ENCODE measurements at places on chromosomes 2 and 18. TPM values are rescaled to one million over a fixed set of nuclear protein-coding genes. Genes with fewer than 3 reads are reported as not detected.

GRCh38 chr2:175964195-175964594 is 37.9 kb downstream of the LNPK start:
- peak; percentile 22 for DNase-seq
- no peaks in the 10 kb centered on the region for H3K4me1 ChIP-seq
- no peaks in the 10 kb centered on the region for H3K27me3 ChIP-seq
- no peaks in the 10 kb centered on the region for H3K36me3 ChIP-seq
- H3K4me3 ChIP-seq: no peak overlapping the region

DNA sequence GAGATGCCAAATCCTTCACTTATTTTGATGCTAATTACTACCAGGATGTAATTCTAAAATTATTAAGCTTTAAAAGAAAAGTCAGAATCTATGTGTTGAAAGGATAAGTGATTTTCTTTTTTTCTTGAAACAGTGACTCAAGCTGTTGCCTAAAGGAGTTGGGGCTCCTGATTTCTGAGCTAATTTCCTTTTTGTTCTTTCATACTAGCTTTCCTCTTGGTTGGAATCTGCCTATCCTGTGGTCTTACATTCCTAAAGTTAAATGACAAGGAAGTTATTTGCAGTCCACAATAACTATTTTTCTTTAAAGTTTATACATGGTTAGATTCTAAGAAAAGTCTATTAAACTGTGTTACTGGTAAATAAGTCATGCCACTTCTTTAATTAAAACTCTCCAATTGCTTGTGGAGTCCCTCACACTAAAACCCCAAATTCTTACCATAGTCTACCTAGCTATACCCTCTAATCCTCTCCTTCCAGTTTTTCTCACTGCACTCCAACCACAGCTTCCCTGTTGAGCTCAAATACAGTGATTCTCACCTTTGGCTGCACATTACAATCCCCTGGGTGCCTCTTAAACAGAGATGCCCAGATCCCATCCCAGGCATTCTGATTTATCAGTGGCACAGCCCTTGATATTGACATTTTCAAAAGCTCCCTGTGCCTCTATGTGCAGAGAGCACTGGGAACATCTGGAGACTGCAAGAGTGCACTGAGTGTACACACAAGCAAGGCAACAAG is 63.3 kb upstream of the EFEMP1 start:
- no peaks in the 10 kb centered on the region for H3K4me1 ChIP-seq
- H3K36me3 ChIP-seq: no peaks in the 10 kb centered on the region
- no peaks in the 10 kb centered on the region for H3K27me3 ChIP-seq
- no peak overlapping the region for H3K4me3 ChIP-seq
- no peak overlapping the region for H3K27ac ChIP-seq

The DOK1 gene
- 17.7 TPM for polyA plus RNA-seq

DNA sequence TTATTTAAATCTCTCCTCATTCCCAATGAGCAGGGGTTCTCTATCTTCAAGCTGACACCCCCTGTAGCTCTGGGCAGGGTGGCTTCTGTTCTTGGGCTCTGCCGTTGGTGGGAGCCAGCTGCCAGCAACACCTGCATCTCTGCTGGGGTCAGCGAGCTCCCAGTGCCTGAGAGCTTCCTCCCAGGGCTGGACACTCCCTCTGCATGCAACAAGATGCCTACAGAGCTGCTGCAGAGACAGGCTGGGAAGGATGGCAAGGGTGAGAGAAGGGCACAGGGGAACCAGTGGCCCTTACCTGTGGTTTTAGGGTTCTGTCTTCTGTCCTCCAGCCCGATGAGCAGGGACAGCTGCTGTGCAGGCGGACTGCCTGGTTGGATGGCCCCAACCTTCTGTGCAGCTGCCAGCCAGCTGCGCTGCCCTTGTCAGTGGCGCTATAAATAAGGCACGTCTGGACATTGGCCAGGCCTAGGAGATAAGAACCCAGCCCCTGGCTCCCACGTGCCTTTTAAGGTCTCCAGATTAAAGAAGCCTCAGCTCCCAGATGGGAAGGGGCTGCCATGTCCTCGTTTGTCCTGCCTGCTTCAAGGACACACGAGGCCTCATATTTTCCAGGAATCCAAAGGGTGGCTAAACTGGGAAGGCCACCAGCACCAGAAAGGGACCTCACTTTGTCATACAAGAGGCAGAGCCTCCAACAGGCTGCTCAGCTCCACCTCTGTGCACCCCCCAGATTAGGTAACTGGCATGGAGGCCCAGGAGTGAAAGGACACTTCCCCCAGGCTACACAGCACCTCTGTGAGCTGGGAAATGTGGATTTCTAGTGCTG is 39.5 kb upstream of the FHL2 start:
- H3K4me1 ChIP-seq: peaks cover 27% of the 10 kb centered on the region
- DNase-seq: peak; percentile 61
- H3K27ac ChIP-seq: peak overlapping the region; percentile 27
- H3K4me3 ChIP-seq: no peak overlapping the region

DNA sequence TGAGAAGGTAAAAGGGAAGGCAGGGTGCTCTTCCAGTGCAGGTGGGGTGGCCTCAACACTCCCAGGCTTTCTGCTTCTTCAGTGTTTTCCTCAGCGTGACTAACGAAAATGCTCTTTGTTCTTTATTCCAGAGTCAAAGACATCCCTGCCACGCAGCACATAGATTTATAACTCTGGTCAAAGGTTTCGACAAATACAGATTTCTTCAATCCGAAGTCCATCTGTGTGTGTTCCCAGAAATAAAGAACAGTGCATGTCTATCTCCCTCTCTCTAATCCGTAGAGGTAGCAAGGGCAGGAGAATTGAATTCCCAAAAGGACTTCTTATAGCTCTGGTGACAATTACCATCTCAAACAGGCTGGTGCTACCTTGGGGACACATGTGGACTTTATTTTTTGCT is 26.4 kb upstream of the TDRD15 start:
- no peak overlapping the region for H3K4me3 ChIP-seq
- peak; percentile 13 for DNase-seq
- H3K4me1 ChIP-seq: no peaks in the 10 kb centered on the region
- no peak overlapping the region for H3K27ac ChIP-seq
- no peaks in the 10 kb centered on the region for H3K36me3 ChIP-seq

DNA sequence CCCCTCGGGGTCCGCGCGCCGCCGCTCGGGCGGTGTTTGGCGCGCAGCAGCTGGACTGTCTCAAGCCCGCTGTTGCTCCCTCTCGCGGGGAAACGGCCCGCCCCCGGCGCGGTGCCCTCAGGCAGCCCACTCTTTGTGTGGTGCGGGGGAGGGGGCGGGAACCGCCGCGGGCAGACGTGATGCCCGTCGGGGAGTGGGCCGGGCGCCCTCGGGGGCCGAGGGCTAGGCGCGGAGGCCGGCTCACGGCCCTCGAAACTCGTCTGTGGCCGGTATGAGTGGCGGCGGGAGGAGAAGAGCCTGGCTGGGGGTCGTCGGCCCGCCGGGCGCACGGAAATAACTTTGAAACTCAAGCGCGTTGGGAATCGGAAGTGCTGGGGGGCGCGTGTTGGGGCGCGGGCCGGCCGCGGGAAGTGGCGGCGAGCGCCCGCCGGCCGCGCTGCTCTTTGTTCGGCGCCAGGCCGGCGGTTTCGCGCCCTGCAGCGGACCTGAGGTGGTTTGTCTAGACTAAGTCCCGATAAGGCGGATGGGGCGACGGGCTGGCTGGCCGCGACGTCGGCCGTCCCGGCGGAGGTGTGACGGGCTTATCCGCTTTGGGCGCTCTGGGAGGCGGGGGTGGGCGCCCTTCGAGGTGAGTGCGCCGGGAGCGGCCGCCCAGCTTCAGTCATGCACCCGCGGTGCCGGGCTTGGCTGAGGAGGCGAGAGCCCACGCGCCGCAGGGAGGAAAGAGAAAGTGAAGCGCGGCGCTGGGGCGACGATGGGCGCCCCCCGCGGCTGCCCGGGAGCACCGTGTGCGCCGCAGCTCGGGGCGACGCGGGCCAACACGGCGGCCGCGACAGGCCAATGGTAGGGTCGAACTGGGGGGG is 679 bp downstream of the PTMA start:
- peak; percentile 82 for DNase-seq
- H3K36me3 ChIP-seq: peaks cover 20% of the 10 kb centered on the region
- H3K27ac ChIP-seq: peak overlapping the region; percentile 96
- no peaks in the 10 kb centered on the region for H3K27me3 ChIP-seq
- H3K4me1 ChIP-seq: peaks cover 55% of the 10 kb centered on the region

The SCN3A gene
- under 0.01 TPM for polyA plus RNA-seq

The PRSS56 gene
- polyA plus RNA-seq: not detected

Measured in stomach (tissue), 19 donors.